ENCODE measurements at places on chromosomes 13 and 19. TPM values are rescaled to one million over a fixed set of nuclear protein-coding genes. Genes with fewer than 3 reads are reported as not detected.
A peak's percentile ranks its signal among the peaks of the same experiment; 100 is the strongest.

- no peaks in the 10 kb centered on the region for H3K36me3 ChIP-seq
- no peaks in the 10 kb centered on the region for H3K4me1 ChIP-seq
- no peak overlapping the region for H3K27ac ChIP-seq
- DNase-seq = no peak
- H3K27me3 ChIP-seq = no peaks in the 10 kb centered on the region
Measured at GRCh38 chr19:34597596-34597995, 79.4 kb downstream of the SCGB2B2 start.

DNA sequence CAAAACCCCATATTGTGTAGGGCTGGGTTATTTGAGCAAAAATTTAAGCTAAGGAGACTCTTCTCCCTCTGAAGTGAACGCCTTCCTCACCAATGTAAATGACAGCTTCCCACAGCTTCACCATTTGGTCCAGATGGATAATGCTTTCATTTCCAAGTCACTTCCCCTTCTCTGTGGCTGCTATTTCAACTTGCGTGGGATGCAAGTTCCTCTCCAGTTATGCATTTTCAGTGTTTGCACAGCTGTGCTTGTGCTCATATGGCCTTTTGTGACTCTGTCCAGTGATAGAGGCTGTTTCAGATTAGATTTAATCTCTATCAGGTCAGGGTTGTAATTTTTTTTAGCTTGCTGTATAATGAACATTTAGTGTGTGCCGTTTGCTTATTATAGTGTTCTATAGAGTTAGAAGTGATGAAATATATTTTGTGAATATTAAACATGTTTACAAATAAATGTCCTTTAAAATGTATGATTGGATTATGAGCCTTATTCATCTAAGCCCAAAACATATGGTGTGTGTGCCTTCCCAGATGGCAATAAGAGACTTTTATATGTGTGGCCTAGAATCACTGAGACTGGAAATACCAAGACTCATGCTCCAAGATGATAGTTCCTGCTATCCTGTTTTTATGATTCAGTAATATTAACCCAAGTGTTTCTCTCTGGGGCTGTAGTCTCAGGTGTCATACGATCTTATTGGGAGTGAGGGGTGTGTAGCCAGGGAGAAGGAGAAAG lies 86.6 kb downstream of the TNFRSF19 start:
- peak; percentile 88 for DNase-seq
- H3K4me3 ChIP-seq = peak overlapping the region; percentile 25
- H3K27me3 ChIP-seq = no peaks in the 10 kb centered on the region
- H3K4me1 ChIP-seq = peaks cover 21% of the 10 kb centered on the region

DNA sequence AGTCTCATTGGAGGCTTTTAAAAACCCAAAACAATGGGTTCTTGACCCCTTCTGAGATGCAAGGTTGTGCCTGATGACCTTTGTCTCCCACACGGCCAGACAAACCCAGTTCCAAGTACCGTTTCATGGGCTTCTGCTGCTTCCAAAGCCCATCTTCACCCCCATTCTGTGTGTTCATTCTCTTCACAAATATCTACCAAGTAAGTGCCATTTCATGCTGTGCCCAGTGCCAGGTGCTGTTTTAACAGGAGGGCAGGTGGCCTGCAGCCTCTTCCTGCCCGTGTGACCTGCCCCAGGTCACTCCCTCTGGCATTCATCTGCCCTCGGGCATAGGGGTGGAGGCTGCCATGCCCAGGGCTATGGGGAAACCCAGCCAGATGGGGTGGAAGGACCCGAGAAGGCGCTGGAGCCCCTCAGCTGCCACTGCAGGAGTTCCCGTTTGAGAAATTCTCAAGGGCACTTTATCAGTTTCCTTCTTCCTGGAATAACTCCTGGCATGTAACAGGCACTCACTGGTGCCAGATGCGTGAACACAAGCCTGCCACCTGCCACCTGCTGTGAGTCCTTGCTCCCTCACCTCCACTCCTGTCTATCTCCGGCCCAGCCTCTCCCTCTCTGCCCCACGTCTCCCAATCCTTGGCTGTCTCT lies 12.5 kb downstream of the CAPN12 start:
- peaks cover 23% of the 10 kb centered on the region for H3K4me1 ChIP-seq
- peak overlapping the region; percentile 73 for H3K27ac ChIP-seq
- no peaks in the 10 kb centered on the region for H3K27me3 ChIP-seq
- no peak overlapping the region for H3K4me3 ChIP-seq
- DNase-seq = peak; percentile 41

DNA sequence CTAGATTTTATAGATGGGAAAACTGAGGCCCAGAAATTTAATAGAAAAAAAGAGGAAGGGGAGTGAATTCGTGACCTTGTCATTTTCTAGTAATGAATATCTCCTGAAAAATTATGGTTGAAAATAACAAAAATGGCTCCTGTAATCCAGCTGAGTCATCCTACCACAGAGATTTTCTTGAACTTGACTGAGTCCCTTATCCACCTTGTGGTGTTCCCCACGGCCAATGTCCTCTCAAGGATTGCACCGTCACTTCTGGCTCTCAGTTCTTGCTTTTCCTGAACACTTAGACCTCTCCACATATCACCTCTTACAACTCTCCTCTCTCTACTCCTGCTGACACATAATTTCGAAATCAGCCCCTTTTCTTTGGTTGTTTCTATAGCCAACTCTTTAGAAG lies 1.2 kb upstream of the KATNAL1 start:
- no peak overlapping the region for H3K27ac ChIP-seq
- H3K27me3 ChIP-seq = no peaks in the 10 kb centered on the region
- H3K36me3 ChIP-seq = no peaks in the 10 kb centered on the region
- H3K4me3 ChIP-seq = no peak overlapping the region
- peaks cover 2% of the 10 kb centered on the region for H3K4me1 ChIP-seq

GRCh38 chr13:26327940-26328725 lies 74.2 kb downstream of the CDK8 start:
- no peak overlapping the region for H3K27ac ChIP-seq
- H3K4me3 ChIP-seq = no peak overlapping the region
- H3K4me1 ChIP-seq = no peaks in the 10 kb centered on the region
- DNase-seq = no peak
- H3K36me3 ChIP-seq = no peaks in the 10 kb centered on the region

- H3K27me3 ChIP-seq = no peaks in the 10 kb centered on the region
- H3K36me3 ChIP-seq = no peaks in the 10 kb centered on the region
- DNase-seq = no peak
- no peak overlapping the region for H3K27ac ChIP-seq
- H3K4me3 ChIP-seq = no peak overlapping the region
- no peaks in the 10 kb centered on the region for H3K4me1 ChIP-seq
Measured at GRCh38 chr19:4284176-4284958, 5.3 kb downstream of the SHD start.

- H3K27ac ChIP-seq = no peak overlapping the region
- H3K4me1 ChIP-seq = no peaks in the 10 kb centered on the region
- DNase-seq = no peak
- no peaks in the 10 kb centered on the region for H3K27me3 ChIP-seq
Measured at GRCh38 chr13:78326633-78327032, 276.7 kb downstream of the POU4F1 start.

GRCh38 chr19:44732235-44733014 lies 16.1 kb upstream of the BCL3 start:
- no peak overlapping the region for H3K27ac ChIP-seq
- no peaks in the 10 kb centered on the region for H3K36me3 ChIP-seq
- H3K4me1 ChIP-seq = no peaks in the 10 kb centered on the region
- H3K27me3 ChIP-seq = no peaks in the 10 kb centered on the region

GRCh38 chr19:4088975-4089374 lies 22.3 kb upstream of the ZBTB7A start:
- H3K4me1 ChIP-seq = no peaks in the 10 kb centered on the region
- no peak overlapping the region for H3K4me3 ChIP-seq
- no peaks in the 10 kb centered on the region for H3K27me3 ChIP-seq
- no peak overlapping the region for H3K27ac ChIP-seq
- DNase-seq = no peak
- H3K36me3 ChIP-seq = no peaks in the 10 kb centered on the region

DNA sequence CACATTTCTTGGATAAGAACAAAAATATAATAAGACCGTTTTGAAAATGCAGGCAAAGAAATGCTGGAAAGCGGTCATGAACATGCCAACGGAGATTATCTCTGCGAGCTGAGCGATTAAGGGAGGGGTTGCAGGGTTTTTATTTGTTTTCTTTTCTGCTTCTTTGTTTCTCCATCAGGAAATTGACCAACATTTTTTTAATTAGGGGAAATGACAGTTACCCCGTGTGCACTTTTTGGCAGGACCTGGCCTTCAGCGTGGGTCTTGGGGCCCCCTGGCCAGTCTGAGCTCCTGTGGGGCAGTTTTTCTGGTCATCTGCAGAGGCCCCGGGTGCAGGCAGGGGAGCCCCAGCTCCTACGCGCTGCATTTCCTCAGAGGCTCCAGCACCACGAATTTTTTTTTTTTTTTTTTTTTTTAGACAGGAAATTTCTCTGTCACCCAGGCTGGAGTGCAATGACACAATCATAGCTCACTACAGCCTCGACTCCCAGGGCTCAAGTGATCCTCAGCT lies 31.3 kb upstream of the HOMER3 start:
- DNase-seq = peak; percentile 12
- H3K4me3 ChIP-seq = no peak overlapping the region
- no peaks in the 10 kb centered on the region for H3K27me3 ChIP-seq
- H3K27ac ChIP-seq = peak overlapping the region; percentile 80
- peaks cover 6% of the 10 kb centered on the region for H3K4me1 ChIP-seq

GRCh38 chr13:105342281-105342820 lies 1193.1 kb downstream of the EFNB2 start:
- H3K4me3 ChIP-seq = no peak overlapping the region
- no peaks in the 10 kb centered on the region for H3K36me3 ChIP-seq

- no peaks in the 10 kb centered on the region for H3K4me1 ChIP-seq
- H3K27ac ChIP-seq = no peak overlapping the region
- no peaks in the 10 kb centered on the region for H3K27me3 ChIP-seq
Measured at GRCh38 chr13:105602956-105603670, 932.3 kb downstream of the EFNB2 start.

DNA sequence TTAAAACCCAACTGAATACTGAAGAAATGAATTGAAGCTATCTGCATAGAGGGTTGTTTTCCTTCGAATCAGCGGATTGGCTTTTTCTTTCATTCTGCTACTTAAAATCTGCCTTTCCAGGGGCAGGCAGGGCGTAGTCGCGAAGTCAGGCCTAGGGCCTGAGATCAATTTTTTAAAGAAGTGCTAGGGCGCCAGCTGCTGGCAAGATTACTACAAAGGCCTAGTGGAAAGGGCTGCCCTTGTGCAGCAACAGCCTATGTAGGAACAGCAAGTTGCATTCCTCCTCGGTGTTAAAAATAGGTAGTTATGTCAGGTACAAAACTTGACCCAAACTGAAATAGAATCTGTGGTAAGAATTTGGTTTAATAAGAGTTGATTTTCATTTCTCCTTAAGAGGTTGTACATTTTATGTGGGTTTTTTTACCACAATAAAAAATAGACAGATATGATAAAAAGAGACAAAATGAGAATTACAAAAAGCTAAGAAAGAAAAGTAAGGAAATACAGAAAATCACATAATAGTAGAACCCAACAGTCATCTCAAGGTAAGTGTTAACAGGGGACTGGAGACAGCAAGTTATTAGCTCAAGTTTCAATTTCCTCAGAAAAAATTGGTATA lies 9.5 kb upstream of the URAD start:
- H3K4me3 ChIP-seq = no peak overlapping the region
- H3K4me1 ChIP-seq = no peaks in the 10 kb centered on the region
- H3K27ac ChIP-seq = no peak overlapping the region

- H3K4me3 ChIP-seq = peak overlapping the region; percentile 83
- no peaks in the 10 kb centered on the region for H3K36me3 ChIP-seq
- H3K27ac ChIP-seq = peak overlapping the region; percentile 71
- DNase-seq = peak; percentile 96
- no peaks in the 10 kb centered on the region for H3K27me3 ChIP-seq
Measured at GRCh38 chr19:15432629-15433518, 14.1 kb upstream of the AKAP8L start.

DNA sequence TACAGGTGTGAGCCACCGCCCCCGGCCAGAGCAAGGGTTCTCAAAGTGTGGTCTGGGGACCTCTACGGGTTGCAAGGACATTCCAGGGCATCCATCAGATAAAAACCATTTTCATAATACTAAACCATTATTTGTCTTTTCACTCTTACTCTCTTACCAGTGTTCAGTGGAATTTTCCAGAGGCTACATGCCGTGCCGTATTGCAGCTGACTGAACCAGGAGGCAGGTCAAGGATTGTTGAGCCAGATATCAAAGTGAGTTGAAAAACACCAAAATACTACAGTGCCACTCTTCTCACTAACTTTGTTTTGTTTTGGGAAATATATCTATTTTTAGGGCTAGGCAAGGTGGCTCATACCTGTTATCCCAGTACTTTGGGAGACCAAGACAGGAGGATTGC lies 7.2 kb upstream of the PNMA8B start:
- H3K27ac ChIP-seq = no peak overlapping the region
- H3K27me3 ChIP-seq = no peaks in the 10 kb centered on the region
- no peak for DNase-seq
- no peaks in the 10 kb centered on the region for H3K4me1 ChIP-seq
- no peak overlapping the region for H3K4me3 ChIP-seq
- H3K36me3 ChIP-seq = no peaks in the 10 kb centered on the region

GRCh38 chr13:97091196-97091595 lies 96.9 kb upstream of the OXGR1 start:
- DNase-seq = no peak
- H3K36me3 ChIP-seq = no peaks in the 10 kb centered on the region
- H3K27ac ChIP-seq = no peak overlapping the region
- H3K27me3 ChIP-seq = no peaks in the 10 kb centered on the region

FCAR gene
- total RNA-seq = 1.8 TPM

KLK8 gene
- 4.2 TPM for total RNA-seq

TPGS1 gene
- total RNA-seq = 23.1 TPM

DEDD2 gene
- total RNA-seq = 26.1 TPM

KIR3DL1 gene
- total RNA-seq = 0.25 TPM

CILP2 gene
- total RNA-seq = 0.41 TPM
